ENCODE measurements at places on chromosomes 3 and 15.

DNA sequence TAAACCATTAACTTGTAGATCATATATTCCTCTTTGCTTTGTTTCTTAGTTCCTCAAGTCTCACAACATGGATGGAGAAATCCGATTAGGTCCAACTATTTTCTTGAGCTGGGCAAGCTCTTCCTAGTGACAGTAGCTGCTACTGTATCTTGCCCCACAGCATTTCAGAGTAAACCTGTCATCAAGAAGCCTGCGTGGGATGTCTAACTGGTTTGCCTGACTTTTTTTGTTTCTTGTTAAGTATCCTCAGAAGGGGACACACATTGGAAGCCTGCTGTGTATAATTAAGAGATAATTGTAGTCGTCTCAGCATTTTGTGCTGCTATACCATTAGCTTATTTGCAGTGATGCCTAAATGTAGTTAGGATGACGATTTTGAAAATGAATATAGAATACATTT lies 29.3 kb upstream of the STT3B start:
- DNase-seq, result no peak

GRCh38 chr3:9061634-9062033 lies 98.4 kb upstream of the RAD18 start:
- DNase-seq, result no peak

- DNase-seq, result peak; percentile 90
Observed at GRCh38 chr3:50246517-50246954, 10.5 kb downstream of the GNAI2 start.

DNA sequence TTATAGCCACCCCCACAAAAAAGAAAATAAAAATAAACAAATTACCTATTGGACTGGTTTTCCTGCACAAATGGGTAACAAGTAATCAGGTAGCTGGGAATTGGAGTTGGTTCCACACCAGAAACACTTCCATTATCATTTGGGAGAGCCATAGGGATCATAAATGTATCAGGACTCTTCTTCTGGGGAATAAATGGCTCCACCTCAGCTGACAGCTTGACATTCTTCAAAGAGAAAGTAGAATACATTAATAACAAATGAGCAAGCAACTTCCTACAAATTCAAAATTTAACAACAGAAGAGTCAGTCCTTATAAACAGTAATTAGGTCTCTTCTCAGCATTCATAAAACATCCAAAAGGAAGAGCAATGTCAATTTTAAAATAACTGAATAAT lies 8.7 kb downstream of the SECISBP2L start:
- DNase-seq, result no peak

- DNase-seq, result peak; percentile 77
Observed at GRCh38 chr3:146577662-146578061, 27.5 kb downstream of the PLSCR5 start.

DNA sequence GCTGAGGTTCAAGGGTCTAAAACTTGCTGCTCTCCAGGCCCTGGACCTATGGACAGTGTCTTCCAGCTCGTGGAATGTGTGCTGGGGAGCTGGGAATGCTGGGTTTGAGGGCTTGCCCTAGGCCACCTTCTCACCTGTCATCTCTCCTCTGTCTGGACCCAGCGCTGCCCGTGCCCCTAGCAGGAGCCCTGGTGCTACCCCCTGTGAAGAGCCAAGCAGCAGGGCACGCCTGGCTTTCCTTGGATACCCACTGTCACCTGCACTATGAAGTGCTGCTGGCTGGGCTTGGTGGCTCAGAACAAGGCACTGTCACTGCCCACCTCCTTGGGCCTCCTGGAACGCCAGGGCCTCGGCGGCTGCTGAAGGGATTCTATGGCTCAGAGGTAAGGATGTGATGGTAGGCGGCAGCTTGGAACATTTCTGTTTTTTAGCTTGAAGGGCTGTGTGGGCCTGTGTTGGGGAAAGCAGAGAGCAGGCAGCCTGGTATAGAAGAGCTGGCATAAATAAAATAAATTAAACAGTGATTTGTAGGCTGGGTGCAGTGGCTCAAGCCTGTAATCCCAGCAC lies 5.1 kb downstream of the CHRD start:
- DNase-seq, result no peak

DNA sequence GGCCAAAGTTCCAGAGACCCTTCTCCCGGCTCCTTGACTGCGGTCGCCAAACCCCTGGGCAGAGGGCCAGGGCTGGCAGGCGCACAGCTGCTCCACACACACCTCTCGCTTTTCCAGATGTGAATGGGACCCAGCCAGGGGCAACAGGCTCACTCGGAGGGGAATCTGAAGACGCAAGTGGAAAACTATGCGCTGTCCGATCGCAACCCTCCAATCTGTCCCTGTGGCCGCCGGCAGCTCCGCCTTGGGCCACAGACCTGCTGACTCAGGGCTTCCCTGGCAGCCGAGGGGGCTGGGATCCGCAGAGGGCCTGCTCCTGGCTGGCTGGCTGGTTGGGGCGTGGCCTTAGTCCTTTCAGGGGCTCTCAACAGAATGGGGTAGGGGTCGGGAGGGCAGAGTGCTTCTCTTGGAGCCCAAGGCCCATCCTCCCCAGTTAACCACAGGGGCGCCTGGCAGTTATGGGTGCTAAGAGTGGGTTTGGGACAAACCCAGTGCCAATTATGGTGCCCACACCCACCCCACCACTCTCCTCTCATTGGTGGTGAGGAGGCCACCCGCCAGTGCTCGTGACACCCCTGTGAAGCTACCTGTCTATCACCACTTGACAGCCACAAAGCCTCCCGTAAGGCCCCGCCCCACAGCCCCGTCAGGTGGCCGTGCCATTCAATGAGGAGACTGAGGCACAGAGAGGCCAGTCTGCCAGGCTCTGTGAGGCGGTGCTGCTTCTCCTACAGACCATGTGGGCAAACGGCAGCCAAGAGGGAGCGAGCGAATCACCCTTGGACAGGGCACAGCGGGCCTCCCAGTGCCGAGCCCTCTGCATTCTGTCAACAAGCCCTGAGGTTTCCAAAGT lies 53.8 kb downstream of the IQSEC1 start:
- peak; percentile 51 for DNase-seq

GRCh38 chr3:42163622-42164244 lies 72.6 kb downstream of the TRAK1 start:
- DNase-seq, result peak; percentile 35

GRCh38 chr3:120506828-120507774 lies 56.3 kb upstream of the FSTL1 start:
- DNase-seq, result peak; percentile 67

DNA sequence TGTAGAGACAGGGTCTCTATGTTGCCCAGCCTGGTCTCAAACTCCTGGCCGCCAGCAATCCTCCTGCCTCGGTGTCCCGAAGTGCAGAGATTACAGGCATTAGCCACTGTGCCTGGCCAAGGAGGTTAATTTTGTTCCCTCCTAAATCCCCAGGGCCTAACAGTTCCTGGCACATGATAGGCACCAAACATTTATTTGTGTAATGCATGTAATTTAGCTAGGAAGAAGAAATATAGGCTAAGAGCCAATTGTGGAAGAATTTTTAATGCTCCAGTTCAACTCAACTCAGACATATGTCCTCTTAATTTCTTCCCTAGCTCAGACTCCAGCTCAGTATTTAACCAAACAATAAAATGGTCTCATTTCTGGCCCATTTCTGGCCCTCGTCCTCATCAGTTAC lies 7.7 kb upstream of the ZNF592 start:
- DNase-seq, result no peak

DNA sequence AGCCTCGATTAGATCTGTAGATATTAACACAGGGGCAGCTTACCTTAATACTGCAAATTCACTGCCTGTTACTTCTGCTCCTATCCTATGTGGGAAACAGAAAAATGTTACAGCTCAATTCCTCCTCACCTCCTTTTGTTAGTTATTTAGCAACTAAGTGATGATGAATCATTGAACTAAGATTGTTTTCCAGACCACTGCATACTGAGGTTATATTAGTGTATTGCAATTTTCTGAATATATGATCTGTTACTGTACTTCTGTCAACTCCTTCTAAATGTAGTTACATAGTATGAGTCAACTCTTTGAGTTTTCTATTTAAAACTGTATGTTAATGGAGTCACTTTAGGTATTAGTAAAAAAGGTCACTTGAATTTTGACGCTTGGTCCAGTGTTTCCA lies 331.5 kb upstream of the SLCO3A1 start:
- DNase-seq, result no peak

- DNase-seq, result no peak
Observed at GRCh38 chr3:170802164-170803151, 67.5 kb downstream of the RPL22L1 start.

GRCh38 chr3:149850787-149851584 lies 38.0 kb downstream of the RNF13 start:
- DNase-seq, result peak; percentile 65

DNA sequence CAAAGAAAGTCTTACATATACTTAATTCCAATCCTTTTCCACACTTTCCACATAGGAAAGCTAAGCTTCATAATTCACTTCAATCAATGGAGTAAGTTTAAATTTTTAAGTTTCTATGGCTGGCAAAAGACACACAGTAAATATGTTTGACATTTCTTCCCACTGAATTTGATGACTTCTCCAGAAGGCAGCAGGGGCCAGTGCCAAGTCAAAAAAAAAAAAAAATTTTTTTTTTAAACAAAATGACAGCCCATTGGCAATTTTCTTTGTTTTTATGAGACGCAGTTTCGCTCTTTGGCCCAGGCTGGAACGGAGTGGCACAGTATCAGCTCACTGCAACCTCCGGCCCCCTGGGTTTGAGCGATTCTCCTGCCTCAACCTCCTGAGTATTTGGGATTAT lies 28.7 kb downstream of the ATP13A3 start:
- no peak for DNase-seq

DNA sequence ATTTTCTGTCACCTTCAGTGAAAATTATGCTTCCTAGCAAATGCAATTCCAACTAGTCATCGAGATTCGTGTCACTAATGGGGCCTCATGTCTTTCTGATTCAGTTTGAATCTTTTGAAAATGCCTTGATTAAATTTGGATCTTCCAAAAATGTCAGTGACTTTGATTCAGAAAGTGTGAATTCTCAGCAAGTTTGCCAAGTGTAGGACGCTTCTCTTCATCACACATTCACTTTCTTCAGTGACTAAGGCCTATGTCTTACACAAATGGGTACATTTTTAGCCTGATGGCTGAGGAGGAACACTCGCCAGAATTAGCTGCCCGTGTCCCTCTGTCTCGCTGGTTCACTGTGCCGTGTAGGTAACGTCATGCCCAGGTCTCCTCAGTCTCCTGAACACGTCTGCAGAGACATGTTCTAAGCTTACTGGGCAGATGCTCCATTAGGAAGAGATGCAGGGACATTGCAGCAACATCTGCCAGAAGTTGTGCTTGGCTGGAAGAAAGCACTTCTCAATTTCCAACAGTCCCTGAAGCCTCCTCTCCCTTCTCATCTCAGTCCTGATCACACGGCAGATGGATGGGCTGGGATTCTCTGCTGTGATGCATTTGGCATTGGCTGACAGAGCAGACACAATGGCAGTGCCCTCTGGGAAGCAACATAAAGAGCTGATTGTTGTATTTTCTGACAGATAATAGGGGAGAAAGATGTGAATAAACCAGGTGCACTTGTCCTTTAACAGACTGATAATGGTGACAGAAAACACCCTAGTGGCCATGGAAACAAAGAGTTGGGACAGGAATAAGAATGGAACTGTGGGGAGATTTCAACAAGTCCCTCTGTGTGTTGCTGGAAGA lies 29.1 kb upstream of the LYZL4 start:
- DNase-seq, result no peak

DNA sequence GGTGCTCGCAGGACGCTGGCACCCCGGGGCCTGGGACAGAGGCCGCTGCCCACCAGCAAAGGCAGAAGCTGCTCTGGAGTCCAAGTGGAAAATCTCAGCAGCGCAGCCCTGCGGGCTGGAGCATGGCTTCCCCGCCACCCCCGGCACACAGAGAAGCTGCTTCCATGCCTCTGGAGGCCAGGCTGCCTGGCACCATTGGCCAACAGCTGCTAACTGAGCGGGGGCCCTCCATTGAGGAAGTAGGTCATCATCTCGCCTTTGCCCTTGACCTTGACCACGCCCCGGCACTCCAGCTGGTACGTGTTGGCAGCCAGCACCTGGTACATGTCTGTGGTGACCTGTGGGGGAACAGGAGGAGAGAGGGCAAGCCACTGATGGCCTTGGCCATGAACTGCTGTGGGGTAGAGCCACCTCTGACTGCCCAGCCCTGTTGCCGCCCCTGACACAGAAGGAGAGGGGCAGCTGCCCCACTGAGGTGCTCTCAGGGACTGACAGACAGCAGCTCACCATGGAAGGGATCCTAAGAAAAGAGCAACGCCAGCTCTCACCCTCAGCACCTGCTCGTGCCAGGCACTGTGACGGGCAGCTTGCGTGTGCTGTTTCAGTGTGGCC lies 82.8 kb downstream of the SEC22A start:
- DNase-seq, result no peak

DNA sequence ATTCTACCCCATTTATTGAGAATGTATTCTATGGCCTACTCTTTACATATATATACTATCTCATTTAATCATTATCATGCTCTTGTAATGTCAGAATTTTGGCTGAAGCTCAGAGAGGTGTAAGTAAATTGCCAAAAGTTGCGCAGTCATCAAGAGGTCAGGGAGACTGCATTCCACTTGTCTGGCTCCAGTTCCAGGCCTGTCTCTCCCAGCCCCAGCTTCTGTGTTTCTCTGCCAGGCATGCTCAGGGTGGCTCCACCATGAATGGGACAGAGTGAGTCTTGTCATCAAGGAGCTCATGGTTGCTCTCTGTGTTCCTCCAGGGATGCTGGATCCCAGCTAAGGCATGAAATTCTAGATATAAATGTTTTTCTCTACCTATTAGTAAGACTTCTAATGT lies 635.1 kb upstream of the MDFIC2 start:
- no peak for DNase-seq

DNA sequence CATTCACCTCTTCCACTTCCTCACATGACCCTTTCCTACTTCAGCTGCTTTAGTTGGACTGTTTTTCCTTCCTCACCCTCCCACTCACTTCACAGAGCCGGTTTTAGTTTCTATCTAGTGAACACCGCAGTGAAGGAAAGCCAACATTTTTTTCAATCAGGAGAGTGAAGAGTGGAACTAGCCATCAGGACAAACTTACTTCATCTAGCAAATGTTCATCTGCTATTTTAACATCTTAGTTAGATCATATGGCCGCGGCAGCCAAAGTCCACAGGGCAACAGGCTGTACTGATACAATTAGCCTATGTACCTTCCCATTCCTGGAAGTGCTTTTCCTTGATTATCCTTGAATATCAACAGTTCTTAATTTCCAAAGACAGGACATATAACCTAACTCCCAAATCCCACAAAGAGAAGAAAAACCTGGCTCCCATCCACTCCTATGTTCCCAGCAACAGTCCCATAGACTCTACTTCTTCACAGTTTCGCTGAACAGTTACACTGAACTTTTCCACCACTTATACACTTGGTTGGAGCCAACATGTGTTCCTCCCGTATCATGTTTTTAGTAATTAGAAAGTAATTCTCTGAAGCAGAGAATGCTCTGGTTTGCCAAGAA lies 456.2 kb upstream of the THBS1 start:
- no peak for DNase-seq

GRCh38 chr3:124360155-124360554 lies 368.2 kb upstream of the ROPN1 start:
- no peak for DNase-seq
